NCI-H1417 (cell line): ENCODE measurements at places on chromosomes 5 and 9.

DNA sequence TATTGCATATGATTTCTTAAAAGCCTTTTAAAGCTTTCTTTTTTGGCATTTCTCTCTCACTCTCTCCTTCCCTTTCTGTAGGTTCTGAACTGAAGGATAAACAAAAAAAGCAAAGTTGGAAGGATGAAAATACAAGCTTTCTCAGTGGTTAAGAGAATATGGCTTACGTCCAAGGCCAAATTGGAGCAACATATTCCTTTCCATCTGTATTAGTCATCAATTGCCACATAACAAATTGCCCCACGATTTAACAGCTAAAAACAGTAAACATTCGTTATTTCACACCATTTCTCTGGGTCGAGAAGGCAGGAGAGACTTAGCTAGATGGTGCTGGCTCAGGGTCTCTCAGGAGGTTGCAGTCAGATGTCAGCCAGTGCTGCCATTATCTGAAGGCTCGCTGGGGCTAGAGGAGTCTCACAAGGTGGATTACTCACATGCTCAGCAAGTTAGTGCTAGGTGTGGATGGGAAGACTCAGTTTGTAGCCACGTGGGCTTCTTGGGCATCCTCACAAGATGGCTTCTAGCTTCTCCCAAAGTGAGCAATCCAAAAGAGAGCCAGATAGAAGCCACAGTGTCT is 2.0 kb upstream of the ROR2 start:
- DNase-seq, result no peak

DNA sequence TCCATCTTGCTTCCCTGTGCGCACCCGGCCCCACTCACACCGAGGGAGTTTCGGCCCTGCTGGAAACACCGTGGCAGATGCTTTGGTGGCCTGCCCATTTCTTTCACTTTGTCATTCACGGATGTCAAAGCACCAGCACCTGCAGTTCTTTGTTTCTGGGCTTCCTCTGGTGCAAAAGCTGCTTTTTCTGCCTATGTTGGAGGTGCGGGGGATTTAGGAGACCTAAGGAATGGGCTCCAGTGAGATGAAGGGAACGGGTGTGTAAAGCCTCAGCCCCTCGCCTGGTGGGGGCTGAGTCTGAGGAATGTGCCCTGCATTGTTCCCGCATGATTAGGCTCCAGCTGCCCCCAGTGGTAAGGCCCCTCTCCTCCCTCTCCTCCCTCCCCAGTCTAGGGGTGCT is 62.3 kb downstream of the THBS4 start:
- no peak for DNase-seq

- no peak for DNase-seq
Observed at GRCh38 chr5:36722900-36723299, 116.5 kb downstream of the SLC1A3 start.

DNA sequence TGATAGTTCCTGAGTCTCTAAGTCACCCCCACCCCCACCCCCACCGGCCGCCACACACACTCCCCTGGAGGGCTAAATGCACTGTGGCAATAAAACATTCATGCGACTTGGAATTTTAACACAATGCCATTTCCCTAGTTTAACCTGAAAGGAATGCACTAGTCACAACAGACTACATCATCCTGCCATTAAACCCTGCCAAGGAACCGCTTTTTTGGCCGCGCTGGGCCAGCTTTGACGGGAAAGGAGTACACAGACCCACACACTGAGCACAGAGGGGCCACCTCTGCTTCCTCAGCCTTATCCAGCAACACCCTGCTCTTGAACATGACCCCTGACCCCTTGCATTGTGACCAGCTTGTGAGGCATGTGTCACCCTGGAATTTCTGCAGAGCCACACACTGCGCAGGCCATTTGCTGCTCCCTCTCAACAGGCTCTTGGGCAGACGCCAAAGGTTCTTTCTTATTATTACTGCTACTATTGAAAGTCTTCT is 165.3 kb downstream of the BNC2 start:
- no peak for DNase-seq

DNA sequence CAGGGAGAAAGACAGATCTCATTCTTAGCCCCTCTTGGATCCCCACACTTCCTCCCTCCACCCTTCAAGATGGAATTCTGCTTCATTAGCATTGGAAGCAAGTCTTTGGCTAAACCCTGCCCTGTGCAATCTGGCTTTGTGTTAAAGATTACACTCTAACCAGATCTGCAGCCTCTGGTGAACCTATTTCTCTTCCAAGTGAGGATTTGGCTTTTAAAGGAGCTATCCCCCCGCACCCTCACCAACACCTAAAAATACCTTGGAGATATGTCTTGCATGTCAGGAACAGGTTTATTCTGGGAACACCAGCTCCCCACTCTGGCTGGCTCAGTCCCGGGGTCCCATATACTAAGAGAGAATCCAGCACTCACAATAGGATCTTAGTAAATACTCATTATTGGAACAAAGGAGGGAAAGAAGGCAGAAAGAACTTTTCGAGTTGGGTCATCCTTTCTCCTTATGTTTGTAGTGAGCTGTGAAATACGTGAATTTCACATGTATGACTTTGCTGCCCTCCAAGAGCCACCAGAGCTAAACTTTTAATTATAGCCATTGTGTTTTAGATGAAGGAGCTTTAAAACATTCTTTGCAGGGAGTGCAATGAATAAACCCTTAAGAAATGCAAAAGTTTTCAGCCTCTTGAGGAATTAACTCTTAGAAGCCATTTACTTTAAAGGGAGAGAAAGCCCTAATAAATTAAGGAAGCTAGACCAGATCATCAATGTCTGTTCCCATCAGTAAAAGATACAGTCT is 53.7 kb upstream of the HRH2 start:
- no peak for DNase-seq

- DNase-seq, result no peak
Observed at GRCh38 chr9:78438211-78438610, 141.3 kb downstream of the PSAT1 start.

GRCh38 chr5:59528202-59528862 is 365.2 kb downstream of the PDE4D start:
- no peak for DNase-seq

DNA sequence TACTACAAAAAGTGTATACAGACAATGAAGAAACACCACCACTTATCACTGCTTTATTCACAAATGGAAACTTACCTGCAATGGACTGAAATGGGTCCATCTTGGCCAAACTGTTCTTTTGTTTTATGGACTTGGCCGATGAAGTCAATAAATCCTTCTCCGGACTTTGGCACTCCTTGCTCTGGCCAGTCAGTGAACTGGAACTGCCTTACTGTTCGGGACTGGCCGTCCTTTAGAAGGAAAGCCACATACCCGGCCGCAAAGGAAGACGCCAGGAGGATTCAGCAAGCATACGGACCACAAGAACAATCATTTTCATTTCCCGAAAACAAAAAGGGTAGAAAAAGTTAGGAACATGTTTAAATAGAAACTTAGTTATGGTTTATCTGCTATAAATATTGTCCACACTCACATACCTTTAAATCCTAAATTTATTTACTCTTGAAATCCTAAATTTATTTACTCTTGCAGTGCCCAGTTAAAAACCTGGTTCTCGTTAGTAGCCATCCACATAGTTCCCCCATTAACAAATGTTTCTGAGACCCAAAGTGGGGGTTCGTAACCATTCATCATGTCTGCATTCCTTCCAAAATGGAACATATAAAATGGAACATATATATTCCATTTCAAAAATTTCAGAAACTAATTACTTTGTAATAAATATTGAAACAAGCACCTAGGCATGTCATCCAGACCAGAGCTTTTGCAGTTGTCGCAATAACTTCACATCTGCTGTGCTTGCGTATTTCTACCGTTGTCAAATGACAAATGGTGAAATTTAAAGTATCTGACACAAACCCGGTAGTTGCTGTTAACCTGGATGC is 532.1 kb upstream of the DMAC1 start:
- no peak for DNase-seq

DNA sequence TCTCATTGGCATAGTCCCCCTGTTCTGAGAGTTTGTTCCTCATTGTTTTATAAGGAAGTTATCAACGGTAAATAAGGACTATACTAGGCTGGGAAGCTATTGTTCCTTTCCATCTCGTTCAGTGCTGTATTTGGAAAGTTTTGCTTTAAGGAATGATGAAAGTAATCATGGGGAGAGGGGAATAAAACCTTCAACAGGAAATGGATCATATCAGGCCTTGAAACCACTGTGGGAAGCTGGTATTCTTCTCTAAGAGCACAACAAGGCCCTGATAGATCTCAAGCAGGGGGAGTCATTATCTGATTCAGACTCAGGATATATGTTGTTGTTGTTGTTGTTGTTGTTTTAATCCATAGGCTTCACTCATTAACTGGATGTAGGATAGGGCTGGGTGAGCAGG is 474.5 kb downstream of the ENC1 start:
- DNase-seq, result no peak

DNA sequence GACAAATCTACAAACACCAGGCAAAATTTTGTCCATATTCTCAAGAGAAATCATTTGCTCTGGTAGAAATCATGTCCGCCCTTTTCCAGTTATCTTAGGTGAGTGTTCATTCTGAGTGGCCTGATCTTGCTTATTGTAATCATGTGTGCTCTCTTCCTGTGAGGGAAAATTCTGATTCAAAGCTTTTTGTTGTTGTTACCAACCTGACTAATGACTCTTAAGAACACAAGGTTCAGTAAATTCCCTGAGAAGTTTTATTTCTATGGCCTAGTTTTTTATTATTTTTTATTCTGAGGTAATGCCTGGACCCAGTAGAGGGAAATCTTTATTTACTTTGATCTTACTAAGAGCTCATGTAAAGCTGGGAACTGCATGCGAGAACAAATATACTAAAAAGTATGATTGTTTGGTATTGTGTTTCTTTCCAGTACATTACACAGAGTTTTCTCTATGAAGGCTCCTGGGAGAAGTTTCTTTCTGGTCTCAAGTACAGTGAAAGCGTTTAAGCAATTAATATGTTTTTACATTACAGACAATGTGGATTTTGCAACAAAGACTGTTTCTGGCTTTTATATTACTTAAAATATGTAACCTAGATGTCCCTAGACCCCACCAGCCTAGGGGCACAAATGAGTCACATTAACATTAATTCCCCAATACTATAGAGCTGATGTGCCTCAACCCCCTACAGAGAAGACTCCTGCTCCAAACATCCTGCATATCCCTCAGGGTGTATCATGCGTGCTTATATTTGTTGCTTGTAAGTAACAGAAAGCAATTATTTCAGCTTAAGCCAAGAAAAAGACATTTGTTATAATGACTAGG is 138.1 kb downstream of the TMEM167A start:
- no peak for DNase-seq

DNA sequence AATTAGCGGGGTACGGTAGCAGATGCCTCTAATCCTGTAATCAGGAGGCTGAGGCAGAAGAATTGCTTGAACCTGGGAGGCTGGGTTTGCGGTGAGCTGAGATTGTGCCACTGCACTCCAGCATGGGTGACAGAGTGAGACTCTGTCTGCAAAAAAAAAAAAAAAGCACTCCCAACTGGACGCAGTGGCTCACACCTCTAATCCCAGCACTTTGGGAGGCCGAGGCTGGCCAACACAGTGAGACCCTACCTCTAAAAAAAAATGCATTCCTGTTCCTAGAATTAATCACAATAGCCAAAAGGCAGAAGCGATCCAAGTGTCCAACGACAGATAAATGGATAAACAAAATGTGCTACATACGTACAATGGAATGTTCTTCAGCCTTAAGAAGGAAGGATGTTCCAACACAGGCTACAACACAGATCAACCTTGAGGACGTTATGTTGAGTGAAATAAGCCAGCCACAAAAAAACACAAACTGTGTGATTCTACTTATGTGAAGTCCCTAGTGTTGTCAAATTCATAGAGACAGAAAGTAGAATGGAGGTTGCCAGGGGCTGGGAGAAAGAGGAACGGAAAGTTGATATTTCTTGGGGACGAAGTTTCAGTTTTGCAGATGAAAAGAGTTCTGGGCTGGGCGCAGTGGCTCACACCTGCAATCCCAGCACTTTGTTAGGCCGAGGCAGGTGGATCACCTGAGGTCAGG is 13.8 kb downstream of the FAM78A start:
- no peak for DNase-seq

DNA sequence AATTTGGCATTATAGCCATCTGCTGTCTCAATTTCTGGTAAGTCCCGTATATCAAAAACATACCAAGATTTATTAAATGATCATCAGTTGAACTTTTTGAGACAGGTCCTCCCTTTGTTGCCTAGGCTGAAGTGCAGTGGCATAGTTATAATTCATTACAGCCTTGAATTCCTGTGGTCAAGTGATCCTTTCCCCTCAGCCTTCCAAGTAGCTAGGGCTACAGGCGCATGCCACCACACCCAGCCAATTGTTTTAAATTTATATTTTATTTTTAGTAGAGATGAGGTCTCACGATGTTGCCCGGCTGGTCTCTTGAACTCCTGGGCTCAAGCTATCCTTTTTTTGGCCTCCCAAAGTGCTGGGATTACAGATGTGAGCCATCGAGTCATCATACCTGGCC is 418.9 kb downstream of the ARHGEF28 start:
- DNase-seq, result no peak

DNA sequence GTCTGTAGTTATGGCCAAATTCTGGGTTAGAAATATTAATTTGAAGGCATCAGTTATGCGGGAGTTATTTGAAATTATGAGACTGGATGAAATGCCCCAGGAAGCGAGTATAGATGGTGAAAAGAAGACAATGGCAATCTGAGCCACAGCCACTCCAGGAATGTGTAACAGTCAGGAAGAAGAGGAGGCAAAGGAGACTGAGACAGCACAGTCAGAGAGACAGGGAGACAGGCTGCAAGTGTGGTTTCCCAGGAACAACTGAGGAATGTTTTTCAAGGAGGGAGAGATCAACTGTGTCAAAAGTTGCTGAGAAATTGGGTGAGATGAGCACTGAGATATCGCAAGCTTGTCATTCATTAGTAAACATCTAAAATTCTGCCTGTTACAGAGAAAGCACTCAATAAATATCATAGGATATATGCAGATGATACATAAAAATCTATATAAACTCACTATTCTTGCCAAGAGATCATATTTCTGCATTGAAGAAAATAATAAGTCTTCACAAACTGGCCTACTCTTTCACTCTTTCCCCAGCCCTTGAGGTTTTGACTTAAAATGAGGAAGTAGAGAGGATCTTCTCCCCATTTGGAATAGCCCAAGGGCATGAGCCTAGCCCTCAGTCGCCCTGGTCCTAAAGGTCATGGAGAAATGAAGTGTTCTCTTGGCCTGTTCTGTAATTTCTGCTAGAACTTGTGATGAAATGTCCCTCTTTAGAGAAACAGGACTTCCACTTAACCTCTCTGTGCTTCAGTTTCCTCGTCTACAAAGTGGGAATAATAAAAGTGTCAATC is 48.5 kb upstream of the RLN1 start:
- DNase-seq, result no peak

DNA sequence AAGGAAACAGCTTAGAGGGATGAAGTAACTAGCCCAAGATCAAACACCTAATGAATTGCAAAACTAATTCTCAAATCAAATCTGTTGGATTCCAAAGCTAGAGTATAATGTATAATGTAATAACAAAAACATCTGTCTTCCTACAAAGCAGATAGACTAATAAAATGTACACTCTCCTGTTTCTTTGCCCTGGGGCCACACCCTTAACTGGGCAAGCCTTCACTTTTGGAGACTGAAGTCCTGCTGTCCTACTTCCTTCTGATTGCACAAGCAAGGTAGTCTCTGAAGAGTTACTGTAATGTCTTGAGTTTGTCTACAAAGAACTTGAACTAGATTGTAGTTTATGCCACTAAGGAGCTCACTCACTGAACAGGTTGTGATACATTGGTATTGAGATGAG is 2.5 kb downstream of the TTC1 start:
- DNase-seq, result no peak
